ENCODE measurements at places on chromosomes 7 and 10.

DNA sequence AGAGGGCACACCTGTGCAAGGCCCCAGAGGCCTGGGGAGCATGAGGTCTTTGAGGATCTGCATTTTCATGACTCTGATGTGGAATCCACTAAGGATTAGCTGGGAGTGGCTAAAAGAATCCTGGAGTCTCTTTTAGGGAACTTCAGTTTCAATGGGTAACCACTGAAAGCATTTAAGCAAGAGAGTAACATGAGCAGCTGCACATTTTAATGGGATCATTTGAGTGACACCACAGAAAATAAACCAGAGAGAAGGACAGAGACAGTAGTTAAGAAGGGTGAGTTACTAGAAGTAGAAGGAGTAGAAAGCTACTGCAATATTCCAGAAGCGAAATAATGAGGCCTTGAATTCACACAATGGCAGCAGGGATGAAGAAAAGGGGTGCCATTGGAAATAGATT lies 5.2 kb downstream of the GOT1 start:
- no peak for DNase-seq

DNA sequence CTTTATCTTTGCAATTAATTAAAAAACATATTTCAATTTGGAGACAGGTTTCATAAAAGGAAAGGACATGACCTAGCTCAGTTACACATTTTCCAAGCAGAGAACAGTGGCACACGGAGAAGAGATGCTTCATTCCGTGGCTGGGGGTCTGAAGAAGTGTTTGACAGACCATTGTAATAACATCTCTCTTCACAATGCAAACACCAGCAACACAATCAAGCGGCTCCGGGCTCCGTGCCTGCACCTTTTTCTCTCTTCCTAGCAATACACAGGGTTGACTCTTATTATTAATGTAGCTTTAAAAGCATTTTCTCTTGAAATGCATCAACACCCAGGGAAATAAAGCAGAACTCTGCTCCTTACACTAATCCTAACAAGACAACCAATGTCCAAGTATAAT lies 261.0 kb upstream of the AOAH start:
- DNase-seq: no peak

- no peak for DNase-seq
Observed at GRCh38 chr7:1458683-1459511, at the start of gene MICALL2. Gene MICALL2 (minus strand): TSS chr7:1459470. CDS start chr7:1459326, 144 bp downstream.

DNA sequence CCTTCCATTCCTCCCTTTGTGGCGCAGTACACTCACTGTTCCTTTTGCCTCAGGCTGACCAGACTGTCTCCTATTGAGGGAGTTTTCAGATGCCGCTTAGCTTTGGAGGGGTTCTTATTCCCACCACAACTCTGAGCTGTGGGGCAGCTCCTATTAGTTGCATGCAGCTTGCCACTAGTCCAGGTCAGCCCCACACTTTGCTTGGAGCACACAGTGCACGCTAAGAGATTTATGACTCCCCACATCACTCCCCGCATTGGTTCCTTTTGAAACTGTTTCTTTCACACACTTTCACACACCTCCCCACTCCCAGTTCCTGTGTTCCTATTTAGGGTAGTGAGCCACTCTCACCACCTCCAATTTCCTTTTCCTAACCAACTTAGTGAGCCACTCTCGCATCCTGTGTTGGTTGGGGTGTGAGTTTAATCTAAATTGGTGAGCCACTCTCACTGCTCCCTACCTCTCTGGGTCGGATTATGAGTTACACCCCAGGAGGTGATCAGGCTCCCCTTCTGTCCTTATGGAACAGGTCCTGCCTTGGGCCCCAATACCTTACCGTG lies 10.4 kb upstream of the ZNF485 start:
- DNase-seq: no peak

- no peak for DNase-seq
Observed at GRCh38 chr10:29501692-29502091, 133.1 kb downstream of the SVIL start.
